ENCODE measurements at places on chromosomes 1 and 21.

GRCh38 chr1:35810096-35810881, 2.5 kb downstream of the AGO4 start:
- no peak for DNase-seq

DNA sequence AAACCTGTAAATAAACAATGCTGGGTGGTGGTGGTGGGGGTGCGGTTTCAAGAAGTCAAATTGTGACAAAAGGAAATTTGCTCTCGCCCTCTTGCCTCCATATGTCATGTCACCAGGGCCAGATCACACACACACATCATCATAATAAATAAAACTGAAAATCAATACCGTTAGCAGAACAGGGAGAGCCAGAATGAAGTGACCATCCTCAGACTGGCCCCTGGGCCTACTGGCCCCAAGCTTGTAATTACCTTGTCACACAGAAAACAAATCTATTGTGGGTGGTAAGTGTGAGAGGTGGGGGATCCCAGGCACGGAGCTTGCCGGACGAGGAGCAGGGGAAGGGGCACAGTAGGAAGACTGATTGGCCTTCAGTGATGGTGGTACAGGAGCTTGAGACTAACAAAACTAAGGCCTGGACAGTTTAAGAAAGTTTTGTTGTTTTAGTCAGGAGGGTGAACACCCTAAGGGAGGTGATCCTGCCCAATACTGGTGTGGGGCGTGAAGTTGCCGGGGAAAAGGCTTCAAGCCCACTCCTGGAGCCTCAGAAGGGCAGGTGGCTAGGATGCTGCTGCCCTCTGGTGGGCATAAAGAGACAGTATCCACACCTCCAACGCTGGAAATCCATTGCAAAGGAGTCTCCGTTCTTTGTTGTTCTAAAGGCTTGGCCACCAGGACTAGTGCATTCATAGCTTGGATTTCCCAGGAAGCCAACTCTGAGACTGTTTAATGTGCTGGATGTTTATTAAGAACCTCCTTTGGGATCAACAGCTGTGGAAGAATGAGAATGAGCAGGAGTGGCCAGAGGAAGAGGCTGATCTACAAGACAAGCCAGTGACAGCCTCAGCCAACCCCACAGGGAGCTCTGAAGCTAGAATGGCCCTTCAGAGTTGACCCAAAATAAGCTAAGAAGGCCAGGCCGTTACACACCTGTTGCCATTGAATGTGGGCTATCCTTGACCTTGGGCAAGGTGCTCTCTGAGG, 8.1 kb upstream of the C1orf216 start:
- DNase-seq, result peak; percentile 22

- DNase-seq, result no peak
Observed at GRCh38 chr1:30744060-30744756, 13.4 kb downstream of the LAPTM5 start.

DNA sequence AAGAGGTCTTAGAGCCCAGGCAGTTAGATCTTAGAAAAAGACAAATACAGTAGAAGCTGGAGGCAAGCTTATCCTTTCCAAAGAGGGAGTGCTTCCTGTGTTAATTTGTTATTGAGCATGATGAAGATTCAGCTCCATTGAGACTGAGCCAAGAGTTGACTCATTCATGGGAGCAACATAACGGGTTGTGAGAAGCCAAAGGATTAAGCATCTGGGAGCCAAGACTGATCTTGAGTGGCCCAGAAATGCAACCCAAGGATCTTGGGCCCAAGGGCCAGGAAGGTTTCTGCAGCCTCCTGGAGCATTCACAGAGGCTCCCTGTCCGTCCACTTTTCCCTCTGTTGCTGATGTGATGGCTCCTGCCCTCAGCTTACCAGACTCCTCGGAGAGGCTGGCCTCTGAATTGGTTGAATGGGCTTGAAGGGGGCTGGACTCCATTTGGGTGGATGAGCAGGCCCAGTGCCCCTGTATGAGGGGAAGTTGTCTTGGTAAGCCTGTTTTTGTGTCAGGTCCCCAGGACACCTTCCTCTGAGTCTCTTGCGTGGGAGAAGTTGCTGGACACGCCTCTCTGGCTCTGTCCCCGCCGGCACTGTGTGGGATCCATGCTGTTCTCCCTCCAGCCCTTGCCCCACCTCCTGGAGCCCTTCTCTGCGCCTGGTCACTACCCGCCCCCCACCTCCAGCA, 42.4 kb downstream of the PDE9A start:
- DNase-seq, result no peak

DNA sequence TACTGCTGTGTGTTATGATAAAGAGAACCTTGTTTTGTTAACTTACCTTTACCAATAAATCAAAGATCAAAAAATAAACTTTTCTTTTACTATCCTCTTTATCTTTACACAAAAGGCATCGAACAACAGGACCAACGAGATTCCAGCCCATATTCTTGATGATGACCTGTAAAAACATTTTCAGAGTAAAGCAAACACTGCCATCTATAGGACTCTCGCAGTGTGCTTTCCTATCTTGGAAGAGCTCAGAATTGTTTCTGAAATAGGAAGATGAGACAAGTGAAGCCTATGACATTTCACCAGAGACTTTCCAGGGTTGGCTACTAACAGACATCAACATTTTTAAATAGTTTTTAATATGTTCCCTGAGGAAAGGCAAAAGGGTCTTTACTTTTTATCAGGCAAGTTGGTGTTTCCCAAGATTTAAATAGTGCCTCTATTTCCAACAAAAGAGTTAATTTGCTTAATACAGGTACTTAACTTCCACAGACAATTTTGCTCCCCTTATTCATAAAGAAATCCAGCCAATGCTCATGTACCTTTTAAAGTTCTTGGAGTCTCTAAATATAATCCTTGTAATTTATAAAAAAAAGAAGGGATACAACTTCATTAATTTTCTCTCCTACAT, 7.3 kb downstream of the GLMN start:
- DNase-seq, result no peak

DNA sequence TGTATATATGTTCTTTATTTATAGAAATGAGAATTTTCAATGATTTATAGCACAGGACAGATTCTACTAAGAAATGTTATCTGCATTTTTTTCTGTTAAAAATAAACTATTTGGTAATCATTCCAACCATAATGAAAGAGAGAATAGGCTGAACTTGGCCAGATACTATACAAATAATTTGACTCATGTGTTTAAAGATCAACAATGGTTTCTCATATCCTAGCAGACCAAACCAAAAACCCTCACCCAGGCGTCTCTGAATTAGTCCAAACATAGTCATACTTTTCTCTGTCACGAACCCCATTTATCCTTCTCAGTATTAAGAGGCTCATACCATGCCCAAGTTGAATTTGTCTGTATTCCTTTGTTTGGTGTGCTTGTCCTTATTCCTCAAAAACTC, 40.3 kb downstream of the RPE65 start:
- no peak for DNase-seq

GRCh38 chr1:233859446-233859845, 45.0 kb upstream of the SLC35F3 start:
- no peak for DNase-seq

DNA sequence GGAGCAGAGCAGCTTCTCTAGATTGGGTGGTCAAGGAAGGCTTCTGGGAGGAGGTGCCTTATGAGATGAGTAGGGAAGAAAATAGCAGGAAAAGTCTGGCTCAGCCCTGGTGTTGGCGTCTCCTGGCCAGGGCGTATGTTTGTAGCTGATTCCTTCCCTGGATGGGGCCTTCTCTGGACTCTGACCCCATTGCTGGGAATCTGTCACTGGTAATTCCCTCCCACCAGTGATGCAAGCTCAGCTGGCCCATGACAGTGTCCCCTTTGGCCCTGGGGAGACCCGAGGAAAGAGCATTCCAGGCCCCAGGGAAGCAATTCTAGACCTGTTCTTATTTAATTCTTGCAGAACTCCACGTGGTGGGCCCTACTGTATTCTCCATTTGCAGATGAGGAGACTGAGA, 20.7 kb downstream of the IGSF21 start:
- no peak for DNase-seq

- DNase-seq, result no peak
Observed at GRCh38 chr1:228263636-228264035, 55.8 kb downstream of the OBSCN start.

- DNase-seq, result no peak
Observed at GRCh38 chr1:14181191-14181795, 417.2 kb upstream of the KAZN start.

DNA sequence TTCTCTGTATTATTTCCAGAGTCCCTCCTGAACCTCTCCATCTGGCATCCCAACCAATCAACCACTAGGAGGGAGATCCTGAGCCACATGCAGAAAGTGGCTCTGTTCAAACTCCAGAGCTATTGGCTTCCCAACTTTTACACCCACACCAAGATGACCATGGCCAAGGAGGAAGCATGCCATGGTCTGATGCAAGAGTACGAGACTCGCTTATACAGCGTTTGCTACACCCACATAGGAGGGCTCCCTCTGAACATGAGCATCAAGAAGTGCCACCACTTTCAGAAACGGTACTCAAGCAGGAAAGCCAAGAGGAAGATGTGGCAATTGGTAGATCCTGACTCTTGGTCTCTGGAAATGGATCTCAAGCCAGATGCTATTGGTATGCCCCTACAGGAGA, 23.6 kb downstream of the RGSL1 start:
- no peak for DNase-seq

DNA sequence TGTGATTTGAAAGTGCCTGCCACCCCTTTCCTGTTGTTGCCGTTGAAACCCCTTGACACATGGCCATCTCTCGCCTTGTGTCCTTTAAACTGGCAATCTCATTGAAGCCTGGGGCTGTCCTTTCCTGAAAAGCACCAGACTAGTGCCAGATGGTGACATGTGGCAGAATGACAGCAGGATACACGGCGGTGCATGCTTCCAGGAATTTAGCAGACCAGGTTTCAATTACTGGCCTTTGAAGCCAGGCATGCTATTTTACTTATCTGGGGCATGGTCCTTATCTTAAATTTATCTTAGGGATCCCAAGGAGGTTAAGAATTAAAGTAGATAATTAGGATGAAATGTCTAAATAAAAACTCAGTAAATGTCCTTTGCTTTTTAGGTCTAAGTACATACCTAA, 15.2 kb downstream of the PLPPR4 start:
- no peak for DNase-seq

- DNase-seq, result no peak
Observed at GRCh38 chr1:202752774-202753173, 42.5 kb upstream of the SYT2 start.

DNA sequence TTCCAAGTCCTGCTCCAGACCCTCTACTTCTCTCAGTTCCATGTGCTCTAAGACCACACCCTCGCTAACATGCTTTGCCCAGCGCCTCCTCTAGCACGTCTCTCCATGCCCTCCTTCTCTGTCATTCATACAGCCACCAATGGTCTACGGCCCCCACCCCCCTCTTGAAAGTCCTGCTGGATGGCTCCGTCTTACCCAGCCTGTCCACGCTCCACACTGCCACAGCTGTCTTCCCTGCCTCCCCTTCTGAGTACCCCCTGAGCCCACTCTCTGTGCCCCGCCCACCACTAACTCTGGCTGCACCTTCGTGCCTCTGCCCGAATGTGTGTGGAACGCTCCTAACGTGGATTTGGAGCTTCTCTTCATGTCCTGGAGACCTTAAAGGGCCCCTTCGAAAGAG, 244.6 kb downstream of the TRABD2B start:
- DNase-seq, result no peak
